DMS 273 treated with DMSO at 0.1 percent for 48 hours (cell line): ENCODE measurements at places on chromosomes 16 and 17.

- DNase-seq = no peak
These were observed 12.8 kb upstream of the CNEP1R1 start for GRCh38 chr16:50012182-50012581.

DNA sequence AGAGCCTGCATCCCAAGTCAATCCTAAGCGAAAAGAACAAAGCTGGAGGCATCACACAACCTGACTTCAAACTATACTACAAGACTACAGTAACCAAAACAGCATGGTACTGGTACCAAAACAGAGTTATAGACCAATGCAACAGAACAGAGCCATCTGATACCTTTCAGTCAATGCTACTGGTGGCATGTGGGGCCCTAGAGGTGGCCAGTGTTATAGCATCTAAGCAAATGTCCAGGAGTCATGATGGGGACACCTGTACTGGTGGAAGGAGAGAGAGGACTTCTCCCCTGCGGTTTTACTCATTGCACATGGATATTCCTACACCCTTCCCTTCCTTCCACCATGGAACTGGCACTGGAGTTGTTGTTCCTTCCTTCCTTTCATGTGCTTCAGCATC, 6.0 kb upstream of the ASIC2 start:
- no peak for DNase-seq

DNA sequence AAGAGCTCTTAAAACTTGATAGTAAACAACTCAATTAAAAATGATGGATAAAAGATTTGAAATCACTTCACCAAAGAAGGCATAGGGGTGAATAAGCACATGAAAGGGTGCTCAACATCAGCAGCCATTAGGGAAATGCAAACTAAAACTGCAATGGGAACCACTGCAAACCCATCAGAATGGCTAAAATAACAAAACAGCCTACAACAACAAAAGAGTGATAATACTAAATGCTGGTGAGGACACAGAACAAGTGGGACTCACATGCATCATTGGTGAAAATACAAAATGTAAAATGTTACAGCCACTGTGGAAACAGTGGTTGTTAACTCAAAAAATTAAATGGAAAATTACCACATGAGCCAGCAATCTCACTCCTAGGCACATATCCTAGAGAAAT, 121.5 kb downstream of the CDK5R1 start:
- no peak for DNase-seq

DNA sequence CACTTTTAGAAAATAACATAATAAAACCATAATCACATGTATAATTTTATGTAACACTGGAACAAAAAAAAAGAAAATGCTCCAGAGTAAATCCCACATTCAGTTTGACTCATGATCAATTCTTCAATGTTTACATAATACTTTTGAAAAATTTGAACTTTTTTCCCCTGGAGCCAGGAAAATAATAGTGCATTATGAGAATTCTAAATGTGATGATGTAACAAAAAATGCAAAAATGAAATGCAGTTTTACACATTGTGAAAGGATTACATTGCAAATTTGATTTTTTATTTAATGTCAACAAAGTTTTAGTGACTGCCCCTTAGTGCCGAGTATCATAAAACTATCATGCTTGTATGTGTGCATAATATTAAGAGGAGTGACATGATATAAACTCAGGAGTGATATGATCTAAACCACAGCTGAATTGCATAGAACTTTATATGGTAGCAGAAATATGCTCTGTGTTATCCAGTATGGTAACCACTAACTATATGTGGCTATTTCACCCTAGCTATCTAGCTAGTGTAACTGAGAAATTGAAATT, 238.2 kb downstream of the CDH8 start:
- no peak for DNase-seq

GRCh38 chr17:66782851-66783250, 52.1 kb upstream of the CACNG5 start:
- no peak for DNase-seq

DNA sequence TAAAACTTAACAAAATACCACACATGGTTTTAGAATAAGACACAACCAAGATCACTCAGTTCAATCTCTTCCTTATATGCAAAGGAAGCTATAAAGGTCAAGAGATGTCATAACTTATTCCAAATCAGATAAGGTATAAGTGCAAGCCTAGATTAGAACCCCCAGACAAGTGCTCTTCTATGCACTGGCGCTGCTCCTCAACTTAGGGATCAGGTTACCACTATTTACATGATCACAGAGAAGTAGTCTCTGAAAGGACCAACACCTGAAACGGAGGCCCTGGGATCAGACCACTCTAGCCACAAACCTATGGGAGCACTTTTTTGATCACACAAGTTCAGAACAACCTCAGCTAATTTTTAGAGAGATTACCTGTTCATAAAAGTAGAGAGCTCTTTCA, 16.6 kb downstream of the COPS3 start:
- DNase-seq = no peak

DNA sequence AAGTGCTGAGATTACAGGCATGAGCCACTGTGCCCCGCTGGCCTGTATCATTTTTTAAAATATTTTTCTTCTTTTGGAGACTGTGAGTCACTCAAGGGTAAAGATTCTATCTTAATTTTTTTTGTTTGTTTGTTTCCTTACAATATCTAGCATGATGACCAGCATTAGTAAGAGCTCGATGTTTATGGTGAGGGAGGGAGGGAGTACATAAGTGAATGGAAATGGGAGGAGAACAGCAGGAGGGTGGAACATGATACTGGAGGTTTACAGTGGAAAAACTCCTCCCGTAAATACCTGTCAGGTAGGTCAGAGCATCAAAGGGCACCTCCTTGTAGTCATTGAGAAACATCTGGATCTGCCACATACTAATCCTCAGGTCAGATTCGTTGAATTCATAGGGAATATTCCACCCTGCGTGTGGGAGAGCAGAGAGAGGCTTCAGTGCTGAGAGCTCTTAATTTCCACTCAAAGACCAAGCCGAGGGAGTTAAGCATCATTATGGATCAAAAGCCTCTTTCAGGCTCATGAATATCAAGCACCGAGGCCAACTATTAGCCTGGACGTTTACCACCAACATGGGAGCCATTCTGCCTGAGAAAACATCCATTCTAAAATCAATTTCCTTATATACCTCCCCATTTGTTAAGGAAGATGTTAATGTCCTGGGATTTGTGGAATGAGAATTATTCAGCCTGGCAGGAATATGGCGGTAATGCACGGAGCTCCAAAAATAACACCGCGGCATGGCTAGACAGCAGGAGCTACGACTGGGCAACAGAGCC, 51.8 kb downstream of the LYRM1 start:
- DNase-seq = no peak

DNA sequence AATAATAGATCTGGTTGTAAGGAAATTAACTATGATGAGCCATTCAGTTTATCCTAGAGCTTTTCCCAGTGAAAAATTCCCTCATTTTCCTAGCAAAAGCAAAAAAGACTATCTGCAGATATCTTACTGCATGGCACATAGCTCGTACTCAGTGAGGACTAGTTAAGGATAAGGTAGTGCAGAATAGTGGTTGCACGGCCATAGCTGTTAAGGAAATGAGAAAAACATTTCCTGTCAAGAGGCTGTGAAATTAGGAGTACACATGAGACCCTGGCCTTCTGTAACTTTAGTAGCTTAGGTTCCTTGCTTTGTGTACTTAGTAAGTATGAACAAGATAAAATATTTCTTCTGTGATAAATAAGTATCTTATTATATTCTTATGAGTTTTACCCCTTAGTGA, 10.3 kb downstream of the KAT7 start:
- no peak for DNase-seq

DNA sequence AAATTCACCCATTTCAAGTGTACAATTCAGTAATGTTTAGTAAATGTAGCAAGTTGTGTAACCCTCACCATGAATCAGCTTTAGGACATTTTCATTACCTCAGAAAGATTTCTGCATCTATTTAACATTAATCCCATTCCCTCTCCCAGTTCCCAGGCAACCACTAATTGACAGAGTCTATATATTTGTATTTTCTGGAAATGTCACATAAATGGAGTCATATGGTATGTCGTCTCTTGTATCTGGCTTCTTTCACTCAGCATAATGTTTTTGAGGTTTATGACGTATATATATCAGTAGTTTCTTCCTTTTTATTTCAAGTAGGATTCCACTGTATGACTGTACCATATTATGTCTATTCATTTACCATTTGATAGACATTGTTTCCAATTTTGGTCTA, 199.8 kb downstream of the CYB561 start:
- DNase-seq = no peak

DNA sequence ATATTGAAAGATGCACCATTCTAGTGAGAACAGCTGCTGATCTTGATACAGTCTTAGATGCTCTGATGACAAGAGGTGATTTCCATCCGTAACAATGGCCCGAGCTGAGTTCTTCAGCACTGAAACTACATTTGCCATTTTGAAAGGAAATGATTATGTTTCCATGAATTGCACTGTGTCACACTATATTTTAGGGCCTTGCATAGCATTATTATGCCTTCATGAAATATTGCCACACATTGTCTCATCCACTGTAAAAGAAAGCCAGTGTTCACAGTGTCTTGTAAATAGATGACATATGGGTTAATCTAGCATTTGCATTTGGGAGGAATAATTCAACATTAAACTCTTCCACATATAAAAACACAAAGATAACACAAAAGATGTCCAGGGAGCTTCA, 438.3 kb upstream of the PSMD7 start:
- no peak for DNase-seq

GRCh38 chr16:86222965-86223551, 287.3 kb upstream of the FOXF1 start:
- no peak for DNase-seq

DNA sequence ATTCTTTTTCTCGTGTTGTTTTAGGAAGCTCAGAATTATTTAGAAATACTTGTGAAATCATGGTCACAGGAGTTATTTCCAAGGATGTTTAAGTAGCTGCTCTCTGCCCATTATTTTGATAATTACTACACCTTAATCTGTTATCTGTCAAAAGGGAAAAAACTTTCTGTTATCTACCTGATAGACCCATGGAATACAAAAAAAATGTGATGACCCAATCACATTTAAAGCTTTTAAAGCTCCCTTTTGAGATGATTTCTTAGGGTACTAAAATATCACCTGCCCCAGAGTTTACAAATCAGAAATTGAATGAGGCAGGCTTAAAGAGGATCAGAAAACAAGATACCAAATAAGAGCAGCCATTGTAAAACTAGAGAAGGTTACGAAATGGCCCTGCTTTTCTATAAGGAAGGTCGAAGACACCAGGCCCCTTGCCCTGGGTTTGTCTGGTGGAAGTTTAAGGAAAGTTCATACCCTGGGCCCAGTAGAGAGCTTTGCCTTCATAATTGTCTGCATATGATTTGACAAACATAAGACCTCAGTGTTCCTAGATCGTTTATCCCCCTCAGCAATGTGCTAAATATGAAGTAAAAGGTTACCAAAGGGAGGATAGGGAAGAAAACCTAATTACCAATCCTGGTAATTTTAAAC, 149.9 kb upstream of the TBX2 start:
- no peak for DNase-seq

- no peak for DNase-seq
These were observed 84.2 kb downstream of the CEP112 start for GRCh38 chr17:66107731-66108130.

- DNase-seq = no peak
These were observed 716 bp downstream of the TMEM94 start for GRCh38 chr17:75457047-75457654.

- no peak for DNase-seq
These were observed 21.8 kb downstream of the ITGB3 start for GRCh38 chr17:47275245-47275984.

DNA sequence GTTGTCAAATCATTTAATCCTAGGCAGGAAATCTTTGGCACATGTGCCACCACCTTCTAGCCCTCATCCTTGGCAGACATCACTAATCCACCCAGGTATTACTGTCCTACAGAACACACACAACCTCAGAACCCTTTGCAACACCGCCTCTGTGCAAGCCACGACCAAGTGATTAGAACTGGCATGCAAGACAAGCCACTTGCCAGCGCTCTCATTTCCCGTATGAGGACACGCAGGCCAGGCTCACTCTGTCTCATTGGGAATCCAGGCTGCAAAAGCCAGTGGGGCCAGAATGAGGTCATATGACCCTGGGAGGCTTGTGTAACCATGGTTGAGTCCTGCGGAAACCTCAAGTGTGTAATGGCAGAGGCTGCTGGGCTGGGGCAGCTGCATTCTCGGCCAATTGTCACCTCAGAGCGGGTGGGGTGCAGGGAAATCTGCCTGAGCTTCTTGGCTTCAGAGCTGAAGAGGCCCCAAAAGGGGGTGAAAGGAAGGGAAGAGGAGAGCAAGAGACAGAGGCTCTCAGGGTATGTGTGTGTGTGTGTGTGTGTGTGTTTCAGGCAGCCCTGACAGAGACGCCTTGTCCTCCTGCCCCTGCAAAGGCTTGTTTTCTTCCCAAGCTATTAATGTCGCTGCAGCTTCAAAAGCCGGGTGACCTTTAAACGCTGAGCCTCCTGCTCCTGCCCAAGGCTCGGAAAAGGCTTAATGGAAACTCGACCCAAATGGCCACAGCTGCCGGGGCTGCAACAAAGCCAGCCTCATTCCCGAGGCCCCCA, 43.2 kb upstream of the MRPS23 start:
- DNase-seq = no peak

DNA sequence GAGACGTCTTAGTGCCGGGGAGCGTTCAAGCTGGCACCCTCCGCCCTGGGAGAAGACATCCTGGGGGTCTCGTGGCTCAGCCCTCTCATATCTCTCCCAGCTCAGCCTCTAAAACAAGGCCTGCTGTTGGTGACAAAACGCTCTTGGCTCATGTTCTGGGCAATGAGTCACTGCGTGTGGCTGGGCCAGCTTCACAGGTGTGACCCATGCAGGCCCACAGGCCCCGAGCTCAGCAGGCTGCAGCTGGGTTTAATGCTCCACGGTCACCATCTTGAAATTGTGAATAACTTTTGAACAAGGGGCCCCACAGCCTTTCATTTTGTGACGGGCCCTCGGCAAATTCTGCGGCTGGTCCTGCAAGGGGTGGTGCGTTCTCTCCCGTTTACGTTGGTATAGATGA, 22.4 kb downstream of the GAA start:
- DNase-seq = no peak

DNA sequence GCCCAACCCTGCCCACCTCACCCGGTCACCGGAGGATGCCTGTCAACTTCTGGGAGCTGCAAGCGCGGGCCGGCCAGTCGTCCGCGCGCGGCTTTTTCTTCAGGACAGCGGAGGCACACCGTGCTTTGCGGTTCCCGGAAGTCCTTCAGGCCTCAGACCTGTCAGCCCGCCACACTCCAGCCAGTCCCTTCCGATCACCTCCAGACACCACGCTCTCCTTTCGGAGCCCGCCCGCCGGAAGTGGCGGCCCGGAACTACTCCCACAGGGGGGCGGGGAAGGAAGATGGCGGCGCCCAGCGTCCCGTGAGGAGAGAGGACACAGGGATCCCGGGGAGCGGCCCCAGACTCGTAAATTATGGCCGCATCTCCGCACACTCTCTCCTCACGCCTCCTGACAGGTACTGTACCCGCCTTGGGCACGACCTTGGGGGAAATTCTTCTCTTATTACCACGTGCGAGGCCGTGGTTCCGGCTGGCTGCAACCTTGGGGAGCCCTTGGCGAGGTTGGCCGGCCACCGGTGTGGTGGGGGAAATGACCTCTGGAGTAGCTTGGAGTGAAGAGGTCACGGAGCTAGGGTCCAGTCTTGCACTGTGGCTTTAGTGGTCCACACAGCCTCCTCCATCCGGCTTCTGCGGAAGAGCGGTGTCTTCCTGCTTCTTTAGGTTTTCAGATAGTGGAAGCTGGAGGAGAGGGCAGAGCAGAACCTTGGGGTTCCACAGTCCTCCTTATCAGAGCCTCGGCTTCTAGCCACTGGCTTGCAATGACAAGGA, at the start of gene COX10:
TSS of gene COX10 (plus strand) at position 254 of the 771 bp plus-strand sequence. CDS start at position 356, 102 bp downstream.
- peak; percentile 36 for DNase-seq

GRCh38 chr16:24036614-24037013, 200.8 kb downstream of the PRKCB start:
- no peak for DNase-seq
